ENCODE measurements at places on chromosomes 1 and 21.
A peak's percentile ranks its signal among the peaks of the same experiment; 100 is the strongest.

DNA sequence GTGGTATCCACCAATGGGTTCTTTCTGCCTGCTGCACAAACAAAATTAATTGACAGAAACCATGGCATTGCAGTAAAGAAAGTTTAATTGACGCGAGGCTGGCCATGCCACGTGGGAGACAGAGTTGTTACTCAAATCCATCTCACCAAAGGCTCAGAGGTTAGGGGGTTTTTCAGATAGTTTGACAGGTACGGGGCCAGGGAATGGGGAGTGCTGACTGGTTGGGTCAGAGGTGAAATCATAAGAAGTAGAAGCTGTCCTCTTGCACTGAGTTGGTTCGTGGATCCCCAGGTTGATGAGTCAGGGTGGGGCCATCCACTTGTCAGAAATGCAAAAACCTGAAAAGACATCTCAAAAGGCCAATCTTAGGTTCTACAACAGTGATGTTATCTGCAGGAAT, 941 bp upstream of the TBCE start:
- DNase-seq = no peak

DNA sequence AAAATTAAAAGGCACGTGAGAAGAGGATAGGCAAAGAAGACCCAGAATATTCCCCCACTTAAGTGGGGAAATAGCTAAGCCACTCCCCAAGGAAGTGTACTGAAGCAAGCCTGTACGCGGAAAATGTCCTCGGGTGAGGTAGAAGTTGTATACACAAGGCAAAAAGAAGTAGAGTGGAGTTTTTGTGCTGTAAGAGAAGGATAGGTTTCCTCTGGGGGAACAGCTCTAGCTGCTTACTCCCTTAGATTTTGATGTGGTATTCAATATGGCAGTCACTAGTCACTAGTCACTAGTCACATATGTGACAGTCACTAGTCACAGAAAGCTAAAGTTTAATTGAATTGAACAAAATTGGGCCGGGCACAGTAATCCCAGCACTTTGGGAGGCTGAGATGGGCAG, 7.6 kb downstream of the TXNIP start:
- no peak for DNase-seq

DNA sequence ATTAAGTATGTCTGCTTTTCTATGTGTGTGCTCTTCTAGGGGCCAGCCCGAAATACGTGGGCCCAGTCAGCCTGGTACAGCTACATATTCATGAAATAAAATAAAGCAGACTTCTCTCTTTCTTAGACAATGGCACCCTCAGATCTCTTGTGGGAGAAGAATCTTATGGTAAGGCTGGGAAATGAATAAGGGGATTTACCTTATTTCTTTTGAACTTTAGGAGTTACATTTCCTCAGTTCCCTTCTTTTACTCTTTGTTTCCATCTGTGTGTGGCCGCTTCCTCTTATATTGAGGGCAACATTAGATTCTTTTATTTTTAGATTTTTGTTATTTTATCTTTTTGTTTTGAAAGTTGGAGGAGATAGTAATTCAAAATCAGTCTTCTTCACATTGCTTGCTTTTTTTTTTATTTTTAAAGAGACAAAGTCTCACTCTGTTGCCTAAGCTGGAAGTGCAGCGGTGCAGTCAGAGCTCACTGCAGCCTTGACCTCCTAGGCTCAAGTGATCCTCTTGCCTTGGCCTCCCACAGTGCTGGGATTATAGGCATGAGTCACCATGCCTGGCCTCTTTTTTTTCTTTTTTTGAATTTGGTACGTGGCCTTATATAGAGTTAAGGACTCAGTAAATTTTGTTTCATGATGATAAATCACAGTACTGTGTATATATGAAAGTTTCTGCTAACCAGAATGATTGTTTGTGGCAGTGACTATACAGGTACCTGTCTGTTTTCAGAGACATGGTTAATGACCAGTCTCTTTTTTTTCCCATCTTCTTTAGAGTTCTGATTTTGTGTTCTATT, 9.1 kb downstream of the LAMC1 start:
- no peak for DNase-seq

DNA sequence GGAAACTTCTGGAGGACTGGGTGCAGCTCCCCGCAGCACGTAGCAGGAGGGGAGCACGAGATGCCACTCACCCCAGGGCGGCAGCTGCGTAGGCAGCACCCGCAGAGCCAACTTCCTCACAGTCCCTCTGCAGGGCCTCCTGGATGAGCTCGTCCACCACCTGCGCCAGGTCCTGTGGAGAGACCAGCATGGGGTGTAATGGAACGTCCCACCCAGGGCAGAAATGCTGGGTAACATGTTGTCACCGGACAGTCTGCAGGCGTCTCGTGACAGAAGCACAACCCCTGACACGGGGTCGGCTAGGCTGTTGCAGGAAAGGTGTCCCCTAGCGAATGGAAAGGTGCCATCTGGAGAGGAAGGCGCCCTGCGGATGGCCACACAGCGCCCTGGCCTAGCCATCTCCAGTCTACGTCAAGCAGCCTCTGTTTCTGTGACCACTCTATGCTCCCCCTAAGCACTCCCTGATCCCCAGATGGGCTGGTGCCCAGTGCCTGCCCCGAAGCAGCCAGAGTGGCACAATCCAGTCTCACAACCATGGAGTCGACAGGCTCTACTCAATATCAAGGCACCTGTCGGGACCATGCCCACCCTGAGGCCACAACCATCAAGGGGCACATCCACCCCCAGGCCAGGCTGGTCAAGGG, 21.2 kb downstream of the MCM3AP start:
- no peak for DNase-seq

GRCh38 chr1:232835166-232835565, 29.9 kb downstream of the MAP10 start:
- DNase-seq = no peak

GRCh38 chr1:198889101-198889500, 250.3 kb downstream of the PTPRC start:
- no peak for DNase-seq

DNA sequence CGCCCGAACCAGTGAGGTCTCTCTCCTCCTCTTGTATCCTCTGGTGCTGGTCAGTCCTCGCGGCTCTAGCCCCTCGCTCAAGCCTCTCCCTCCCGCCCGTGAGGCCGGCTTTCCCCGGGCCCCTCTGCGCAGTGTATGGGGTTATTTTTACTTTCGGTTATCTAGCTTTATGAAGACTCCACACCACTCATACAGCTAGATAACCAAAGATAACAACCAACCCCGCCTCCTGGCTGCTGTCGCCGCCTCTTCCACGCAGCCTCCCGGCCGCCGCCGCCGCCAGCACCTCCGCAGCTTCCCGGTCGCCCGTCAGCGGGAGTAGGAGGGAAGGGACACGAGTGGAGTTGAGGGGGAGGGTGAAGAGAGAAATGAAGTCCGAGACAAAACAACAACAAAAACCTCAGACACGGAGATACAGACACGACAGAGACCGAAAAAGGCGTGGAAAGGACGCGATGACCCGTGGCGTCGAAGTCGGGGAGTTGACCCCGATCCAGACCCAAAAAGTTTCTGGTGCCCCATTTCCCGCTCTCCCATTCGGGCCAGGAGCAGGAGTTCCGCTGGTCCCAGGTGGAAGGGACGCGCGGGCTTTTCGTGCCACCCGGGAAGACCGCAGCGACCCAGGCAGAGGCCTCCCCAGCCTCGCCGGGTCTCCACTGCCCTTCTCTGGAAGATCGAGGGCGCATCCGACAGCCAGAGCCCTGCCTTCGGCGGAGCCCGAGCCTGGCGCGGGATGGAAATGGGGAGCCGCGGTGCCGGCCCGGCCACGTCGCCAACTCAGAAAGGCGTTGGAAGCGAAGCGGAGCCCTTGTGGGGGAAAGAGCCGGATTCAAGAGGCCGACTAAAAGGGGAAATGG, 51.4 kb downstream of the RHBG start:
- DNase-seq = peak; percentile 41

- no peak for DNase-seq
Measured at GRCh38 chr1:116224111-116224510, 112.9 kb downstream of the MAB21L3 start.

GRCh38 chr1:61299463-61299862, 217.1 kb downstream of the NFIA start:
- no peak for DNase-seq

- DNase-seq = no peak
Measured at GRCh38 chr1:198467342-198467741, 73.1 kb downstream of the ATP6V1G3 start.

DNA sequence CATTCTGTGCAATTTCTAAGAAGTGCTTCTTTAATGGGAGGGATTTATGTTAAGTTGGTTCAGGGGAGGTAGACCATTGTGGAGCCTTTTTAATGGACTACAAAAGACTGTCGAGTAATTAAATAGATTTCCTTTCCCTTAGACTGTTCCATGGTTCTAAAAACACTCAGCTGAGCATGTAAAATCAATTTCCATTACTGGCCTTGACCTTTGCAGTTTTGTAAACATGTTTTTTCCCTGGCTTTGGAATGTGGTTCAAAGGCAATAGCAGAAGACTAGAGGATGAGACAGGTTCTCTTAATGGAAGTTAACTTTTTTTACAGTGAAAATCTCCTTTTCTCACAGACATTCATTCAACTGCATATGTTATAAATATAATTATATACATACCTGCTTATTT, 37.6 kb upstream of the BTG3 start:
- DNase-seq = no peak

DNA sequence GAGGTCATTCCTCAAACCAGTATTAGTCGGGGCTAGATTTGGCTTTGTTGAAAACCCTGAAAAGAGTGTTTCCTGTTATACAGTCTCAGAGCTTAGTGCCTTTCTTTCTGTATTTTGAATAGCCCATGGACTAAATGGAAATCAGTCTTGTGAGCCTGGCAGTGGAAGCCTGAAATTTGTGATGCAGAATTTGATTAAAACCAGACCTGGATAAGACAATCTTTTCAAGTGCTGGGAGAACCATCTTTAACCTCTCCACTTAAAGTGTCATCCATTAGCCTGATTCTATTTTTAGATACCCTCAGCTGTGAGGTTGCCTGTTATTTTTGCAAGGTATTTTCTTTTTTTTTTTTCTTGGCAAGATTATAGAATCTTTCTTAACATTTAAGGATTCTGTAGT, 19.5 kb downstream of the ACTN2 start:
- no peak for DNase-seq

DNA sequence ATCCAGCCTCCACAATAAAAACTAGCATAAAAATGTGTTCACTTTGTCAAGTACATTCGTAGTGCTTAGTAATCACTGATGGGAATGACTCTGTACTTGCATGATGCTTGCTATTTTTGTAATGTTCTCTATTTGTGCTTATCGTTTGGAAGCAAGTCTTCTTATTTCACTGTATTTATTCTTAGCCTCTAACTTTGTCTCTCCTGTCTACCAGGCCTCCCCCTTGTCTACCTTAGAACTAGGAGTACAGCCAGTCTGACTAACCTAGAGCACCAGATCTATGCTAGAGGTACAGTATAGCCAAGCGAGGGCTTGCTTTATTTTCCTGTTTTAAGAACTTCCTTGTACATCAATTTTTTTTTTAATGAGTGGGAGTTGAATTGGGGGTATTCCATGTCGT, 108.2 kb downstream of the VPS13D start:
- no peak for DNase-seq

- peak; percentile 47 for DNase-seq
Measured at GRCh38 chr1:20640183-20640597, 6.9 kb downstream of the PINK1 start.

- no peak for DNase-seq
Measured at GRCh38 chr1:67110352-67110751, 24.4 kb downstream of the C1orf141 start.

DNA sequence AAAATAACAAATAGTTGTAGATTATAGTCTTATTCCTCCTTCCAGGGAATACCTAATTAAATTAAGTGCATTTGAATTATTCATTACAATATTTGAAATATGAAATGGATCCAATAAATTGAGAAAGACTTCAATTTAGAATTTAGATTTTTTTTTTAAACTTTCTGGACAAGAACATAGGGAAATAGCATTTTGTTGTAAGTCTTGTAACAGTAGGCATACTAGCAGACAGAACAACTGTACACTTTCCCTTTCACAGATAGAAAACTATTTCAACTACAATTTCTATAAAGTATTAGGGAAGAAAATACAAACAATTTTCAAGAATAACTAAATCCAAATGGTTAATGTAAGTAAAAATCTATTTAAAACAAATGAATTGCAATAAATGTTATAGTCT, 577.5 kb downstream of the USP25 start:
- DNase-seq = no peak

DNA sequence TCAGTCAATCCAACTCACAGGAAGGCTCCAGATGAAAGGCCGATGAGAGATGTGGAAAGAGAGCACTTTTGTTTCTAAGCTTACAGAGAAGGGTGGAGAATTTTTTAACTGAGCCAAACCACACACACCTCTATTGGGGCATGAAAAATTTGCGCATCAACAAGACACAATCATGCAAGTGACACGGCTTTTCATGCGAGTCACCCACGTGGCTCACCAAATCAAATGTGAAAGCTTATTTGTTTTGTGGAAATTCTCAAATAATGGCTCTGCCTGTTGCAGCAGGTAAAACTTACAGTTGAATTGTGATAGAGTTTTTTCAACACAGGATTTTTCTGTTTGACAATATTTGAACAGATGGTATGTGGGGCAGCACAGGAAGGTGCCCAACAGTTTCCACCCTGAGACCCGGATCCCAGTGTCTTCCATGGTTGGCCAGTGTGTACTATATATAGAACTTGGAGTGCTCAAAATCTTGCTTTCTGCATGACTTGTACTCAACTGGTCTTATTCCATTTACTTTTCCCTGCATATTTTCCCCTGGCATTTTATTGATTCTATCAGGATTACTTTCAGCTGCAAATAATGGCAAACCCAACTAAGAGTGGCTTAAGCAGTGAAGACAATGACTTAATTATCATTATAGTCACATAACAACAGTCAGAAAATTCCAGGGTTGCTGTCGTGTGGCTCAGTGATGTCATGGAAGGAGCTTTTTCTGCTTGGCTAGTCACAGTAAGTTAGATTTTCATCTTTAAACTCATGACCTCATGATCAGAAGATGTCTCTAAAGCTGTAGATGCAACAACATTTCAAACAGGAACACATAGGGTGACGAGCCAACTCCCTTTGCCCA, 90.6 kb upstream of the SIM2 start:
- no peak for DNase-seq

- no peak for DNase-seq
Measured at GRCh38 chr1:89606227-89606980, 26.5 kb upstream of the LRRC8C start.

DNA sequence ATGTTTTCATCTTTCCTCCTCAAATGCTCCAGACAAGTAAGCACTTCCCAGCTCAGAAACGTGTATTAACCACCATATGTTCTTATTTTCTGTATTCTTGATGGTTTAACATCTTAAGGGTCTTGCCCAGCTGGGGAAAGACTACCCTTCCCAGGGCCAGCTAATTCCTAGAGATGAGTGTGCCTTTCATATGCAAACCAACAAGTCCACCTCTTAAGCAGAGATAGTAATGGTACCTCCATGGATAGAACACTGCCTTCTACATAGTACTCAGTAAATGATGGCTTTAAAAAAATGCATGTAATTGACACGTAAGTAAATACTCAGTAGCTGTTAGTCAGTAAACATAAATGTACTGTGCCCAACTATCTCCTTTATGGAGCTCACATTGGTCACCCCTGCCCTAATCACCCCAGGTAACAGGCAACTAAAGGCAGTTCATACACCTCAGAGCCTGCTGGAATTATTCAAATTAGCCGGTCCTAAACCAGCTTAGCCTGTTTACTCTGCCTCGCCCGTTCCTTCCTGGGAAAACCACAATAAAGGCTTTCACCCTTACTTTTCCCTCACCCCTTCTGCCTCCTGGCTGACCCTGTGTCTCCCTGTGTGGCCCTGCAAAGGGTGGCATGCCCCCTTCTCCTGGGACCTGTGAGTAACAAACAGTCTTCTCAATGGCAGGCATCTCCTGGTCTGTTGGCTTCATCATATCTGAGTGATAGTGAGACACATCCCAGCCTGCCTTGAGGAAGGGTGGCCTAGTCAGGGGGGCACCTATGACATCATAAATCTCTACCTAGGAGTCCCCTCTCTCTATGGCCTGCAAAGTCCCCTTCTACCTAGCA, 40.1 kb upstream of the KLHDC7A start:
- no peak for DNase-seq

All from activated CD4-positive, alpha-beta T cell treated with anti-CD3 and anti-CD28 coated beads, Interleukin-2, amount 50 U/mL, for 4 hours (primary cell).